ENCODE measurements at places on chromosomes 12 and 14.
A peak's percentile ranks its signal among the peaks of the same experiment; 100 is the strongest.

DNA sequence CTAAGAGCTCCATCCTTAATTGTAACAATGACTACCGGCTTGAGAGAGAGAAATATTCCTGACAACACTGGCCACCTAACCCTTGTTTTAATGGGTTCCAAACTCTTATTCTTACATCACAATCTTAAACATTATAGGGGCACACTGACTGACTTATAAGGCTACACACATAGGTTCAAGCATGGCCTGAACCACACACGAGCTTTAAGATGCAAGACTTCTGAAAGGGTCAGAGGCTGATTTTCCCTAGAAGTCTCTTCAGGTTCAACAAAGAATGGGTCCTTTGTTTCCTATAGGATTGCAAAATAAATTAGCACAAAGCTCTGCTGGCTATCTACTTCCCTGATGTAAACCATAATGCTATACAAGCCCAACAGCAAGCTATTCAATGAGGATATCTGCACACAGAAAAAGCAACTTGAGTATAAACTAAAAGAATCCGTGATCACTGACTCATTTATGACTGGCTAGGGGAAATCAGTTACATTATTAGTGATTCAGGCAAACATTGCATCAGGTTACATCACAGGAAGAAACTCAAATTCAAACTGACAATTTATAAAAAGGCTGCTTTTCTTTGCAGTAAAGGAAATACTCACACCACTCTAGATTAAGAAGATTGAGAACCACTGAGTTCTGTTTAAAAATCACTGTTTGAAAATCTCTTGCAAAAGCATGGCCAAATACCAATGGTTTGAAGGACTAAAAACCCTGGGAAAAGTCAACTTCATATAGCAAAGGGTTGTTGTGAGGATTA is 8.5 kb downstream of the BTG1 start:
- DNase-seq, result peak; percentile 43

GRCh38 chr12:67818459-67818903 is 169.9 kb downstream of the DYRK2 start:
- no peak for DNase-seq

GRCh38 chr14:81122326-81122725 is 98.4 kb downstream of the GTF2A1 start:
- DNase-seq, result no peak

DNA sequence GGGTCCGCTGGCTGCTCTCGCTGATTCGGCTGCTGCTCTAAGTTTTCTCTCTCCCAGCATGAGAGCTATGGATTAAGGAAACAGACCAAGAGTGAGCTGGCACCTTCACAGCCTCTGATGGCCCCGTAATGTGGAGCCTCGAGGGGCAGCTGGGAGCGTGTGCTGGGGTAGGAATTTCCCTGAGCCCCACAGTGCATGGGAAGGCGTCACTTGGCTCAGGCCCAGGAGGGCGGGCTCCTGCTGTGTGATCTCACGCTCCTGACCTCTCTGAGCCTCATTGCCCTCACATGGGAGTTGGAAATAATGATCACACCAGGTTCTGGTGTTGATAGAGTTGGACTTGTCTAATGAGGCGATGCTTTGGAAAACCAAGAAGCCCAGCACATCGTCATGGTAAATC is 238.6 kb upstream of the CRY1 start:
- DNase-seq, result no peak

GRCh38 chr14:33493990-33494389 is 456.9 kb downstream of the EGLN3 start:
- DNase-seq, result no peak

Measured in neural progenitor cell (in vitro differentiated cells).